Fibroblast of skin of abdomen (primary cell): ENCODE measurements at places on chromosomes 2 and 18.
A peak's percentile ranks its signal among the peaks of the same experiment; 100 is the strongest.

DNA sequence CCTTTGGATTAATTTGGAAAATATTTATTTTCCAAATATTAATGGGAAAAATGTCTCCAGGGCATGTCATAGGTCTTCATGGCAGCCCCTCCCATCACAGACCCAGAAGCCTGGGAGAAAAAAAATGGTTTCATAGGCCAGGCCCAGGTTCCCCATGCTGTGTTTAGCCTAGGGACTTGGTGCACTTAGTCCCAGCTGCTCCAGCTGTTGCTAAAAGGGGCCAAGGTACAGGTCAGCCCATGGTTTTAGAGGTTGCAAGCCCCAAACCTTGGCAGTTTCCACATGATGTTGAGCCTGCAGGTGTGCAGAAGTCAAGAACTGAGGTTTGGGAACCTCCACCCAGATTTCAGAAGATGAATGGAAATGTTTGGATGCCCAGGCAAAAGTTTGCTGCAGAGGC, 309.6 kb downstream of the SOCS6 start:
- no peak for DNase-seq

GRCh38 chr18:67954594-67954993, 438.1 kb upstream of the DSEL start:
- DNase-seq: no peak

- no peak for DNase-seq
These were observed 170.7 kb downstream of the TMEM182 start for GRCh38 chr2:102932501-102932900.

GRCh38 chr18:79815657-79816056, 17.9 kb downstream of the KCNG2 start:
- DNase-seq: no peak

- DNase-seq: peak; percentile 51
These were observed 73.1 kb upstream of the RMDN2 start for GRCh38 chr2:37851828-37852584.
